Fibroblast of pulmonary artery (primary cell): ENCODE measurements at places on chromosomes 16 and 17.

DNA sequence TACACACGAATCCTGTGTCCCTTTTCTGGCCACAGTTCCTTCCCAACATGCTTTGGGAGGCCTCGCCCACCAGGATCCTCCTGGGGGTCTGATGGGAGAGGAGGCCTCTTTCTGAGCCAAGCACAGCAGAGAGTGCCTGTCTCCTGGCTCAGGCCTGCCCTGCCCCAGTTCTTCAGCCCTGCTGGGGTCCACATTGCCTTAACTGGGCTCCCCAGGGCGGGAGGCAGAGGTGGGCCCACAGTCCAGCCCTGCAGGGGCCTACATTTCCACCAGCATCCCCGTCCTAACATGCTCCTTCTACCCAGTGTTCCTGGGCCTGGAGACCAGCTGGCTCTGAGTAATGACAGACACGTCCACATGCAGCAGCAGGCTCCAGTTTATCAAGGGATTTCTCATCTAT, 29.6 kb downstream of the WNT9B start:
- no peak for DNase-seq

DNA sequence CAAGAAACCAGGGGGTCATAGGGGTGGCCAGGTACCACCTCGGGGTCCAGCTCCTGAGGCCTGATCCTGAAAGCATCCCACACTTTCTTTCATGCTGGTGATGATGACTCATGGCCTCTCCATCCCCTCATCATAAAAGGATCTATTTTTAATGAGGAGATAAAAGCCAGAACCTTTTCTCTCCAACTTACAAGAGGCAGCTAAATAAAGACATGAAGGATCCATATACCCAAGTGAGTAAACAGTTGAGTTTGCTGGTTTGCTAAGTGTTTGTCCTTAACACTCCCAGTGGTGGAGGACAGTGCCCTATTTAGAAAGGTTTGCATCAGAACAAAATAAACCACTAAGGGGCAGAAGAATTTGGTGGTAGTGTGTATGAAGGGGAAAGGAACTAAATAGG, 383.8 kb downstream of the GRIN2A start:
- no peak for DNase-seq

DNA sequence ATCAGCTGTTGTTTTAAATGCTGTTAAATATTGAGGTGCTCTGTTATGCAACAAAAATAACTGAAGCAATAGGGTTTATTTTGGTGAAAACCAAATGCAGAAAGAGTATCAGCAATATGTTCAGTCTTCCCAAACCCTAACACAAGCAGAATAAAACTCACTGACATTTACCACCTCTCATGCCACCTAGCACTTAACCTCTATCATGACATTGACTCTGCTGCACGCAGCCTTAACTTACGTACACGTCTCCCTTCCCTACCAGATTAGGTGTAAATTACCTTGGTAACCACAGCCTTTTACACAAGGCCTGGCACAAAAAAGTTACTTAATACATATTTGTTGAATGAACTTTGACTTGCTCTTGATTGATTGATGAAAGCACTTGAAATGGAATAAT, 9.9 kb upstream of the AKAP1 start:
- DNase-seq, result no peak

- DNase-seq, result peak; percentile 40
Observed at GRCh38 chr17:57895382-57896060, 45.7 kb upstream of the MRPS23 start.

- no peak for DNase-seq
Observed at GRCh38 chr17:5931616-5932015, 138.6 kb upstream of the WSCD1 start.

DNA sequence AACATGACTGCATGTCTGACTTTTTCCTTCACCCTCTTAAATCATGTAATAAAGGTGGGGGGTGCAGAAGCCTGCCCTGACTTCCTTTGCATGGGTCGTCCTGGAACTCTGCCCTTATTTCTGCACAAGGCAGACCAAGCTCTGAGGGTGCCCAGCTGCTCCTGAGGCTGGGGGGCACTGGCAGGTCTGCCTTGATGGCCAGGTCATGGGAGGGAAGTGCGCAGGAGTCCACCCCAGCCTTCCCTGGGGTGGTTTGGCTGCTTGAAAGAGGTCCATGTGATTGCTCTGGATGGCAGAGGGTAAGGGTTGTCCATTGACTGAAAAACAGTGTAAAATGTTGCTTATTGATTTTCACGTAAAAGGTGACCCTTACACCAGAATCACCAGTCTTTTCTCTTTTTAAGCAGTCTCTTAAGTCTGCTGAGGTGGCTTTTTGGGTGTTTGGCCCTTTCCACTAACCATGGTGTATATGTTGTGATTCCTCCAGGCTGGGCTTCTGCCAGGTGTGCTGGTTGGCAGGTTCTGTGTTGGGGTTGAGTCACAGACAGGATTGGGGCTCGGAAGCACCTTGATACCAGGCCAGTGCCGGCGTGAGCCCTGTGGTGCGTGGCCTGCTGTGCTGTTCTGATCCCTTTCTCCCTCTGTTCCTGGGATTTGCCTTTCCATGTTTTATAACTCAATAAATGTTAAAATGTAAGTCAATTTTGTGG, 19.4 kb downstream of the DHX38 start:
- DNase-seq, result no peak

DNA sequence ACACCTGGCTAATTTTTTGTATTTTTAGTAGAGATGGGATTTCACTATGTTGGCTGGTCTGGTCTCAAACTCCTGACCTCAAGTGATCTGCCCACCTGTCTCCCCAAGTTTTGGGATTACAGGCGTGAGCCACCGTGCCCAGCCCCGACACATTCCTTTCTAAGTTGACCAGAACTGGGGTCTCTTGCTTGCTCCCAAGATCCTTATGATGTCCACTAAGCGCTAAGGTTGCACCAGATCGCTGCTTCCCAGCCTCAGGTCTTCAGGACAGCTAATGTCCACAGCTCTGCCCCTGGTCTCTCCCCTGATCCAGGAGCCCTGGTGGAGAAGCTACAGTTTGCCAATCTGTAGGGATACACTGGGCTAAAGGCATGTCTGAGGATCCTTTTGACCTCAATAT, 29.5 kb downstream of the NSMCE1 start:
- DNase-seq, result no peak

GRCh38 chr16:29141586-29142324, 156.9 kb downstream of the LAT start:
- no peak for DNase-seq

DNA sequence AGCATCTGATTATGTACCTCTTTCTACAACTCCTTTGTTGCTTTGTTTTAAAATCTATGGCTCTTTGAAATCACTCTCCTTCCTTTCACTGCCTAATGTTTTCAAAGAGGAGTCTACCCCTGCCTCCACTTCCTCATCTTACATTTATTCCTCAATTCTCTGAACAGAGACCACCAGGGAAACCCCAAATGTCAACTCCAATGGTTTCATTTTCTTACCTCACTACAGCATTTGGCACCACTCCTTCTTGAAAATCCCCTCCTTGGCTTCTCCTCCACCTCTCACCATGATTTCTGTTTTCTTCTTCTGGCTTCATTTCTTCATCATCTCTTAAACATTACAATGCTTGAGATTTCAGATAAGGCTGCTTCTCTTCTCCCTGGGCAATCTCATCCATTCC, 2.4 kb upstream of the PIK3R5 start:
- no peak for DNase-seq

GRCh38 chr17:77841742-77842527, 116.6 kb upstream of the TNRC6C start:
- no peak for DNase-seq

DNA sequence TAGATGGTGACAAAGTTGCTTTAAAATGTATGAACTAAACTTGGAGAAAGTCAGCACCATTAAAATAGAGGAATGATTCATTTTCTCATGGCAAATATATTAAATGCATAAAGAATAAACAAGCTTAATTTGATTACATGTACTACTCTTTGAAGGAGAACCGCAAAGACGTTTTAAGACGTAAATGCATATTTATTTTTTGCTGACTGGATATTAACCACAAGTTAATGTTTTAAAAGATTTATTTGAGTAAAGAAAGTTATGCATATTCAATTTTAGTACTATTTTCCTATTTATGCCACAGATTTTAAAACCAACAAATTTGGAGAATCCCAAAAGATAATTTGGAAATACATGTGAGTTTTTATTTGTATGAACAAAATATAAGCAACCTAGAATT, 1121.9 kb downstream of the CDH8 start:
- no peak for DNase-seq

GRCh38 chr16:4586291-4586690, 28.4 kb downstream of the UBALD1 start:
- DNase-seq, result no peak

- DNase-seq, result no peak
Observed at GRCh38 chr16:83345846-83346640, 461.7 kb upstream of the HSBP1 start.

GRCh38 chr17:79164913-79165695, 90.5 kb downstream of the ENGASE start:
- DNase-seq, result no peak

- DNase-seq, result no peak
Observed at GRCh38 chr16:71287911-71288310, 1.3 kb downstream of the CMTR2 start.

GRCh38 chr16:49158029-49158642, 123.5 kb downstream of the CBLN1 start:
- DNase-seq, result peak; percentile 22

GRCh38 chr16:4984174-4984990, 26.3 kb downstream of the SEC14L5 start:
- DNase-seq, result no peak

DNA sequence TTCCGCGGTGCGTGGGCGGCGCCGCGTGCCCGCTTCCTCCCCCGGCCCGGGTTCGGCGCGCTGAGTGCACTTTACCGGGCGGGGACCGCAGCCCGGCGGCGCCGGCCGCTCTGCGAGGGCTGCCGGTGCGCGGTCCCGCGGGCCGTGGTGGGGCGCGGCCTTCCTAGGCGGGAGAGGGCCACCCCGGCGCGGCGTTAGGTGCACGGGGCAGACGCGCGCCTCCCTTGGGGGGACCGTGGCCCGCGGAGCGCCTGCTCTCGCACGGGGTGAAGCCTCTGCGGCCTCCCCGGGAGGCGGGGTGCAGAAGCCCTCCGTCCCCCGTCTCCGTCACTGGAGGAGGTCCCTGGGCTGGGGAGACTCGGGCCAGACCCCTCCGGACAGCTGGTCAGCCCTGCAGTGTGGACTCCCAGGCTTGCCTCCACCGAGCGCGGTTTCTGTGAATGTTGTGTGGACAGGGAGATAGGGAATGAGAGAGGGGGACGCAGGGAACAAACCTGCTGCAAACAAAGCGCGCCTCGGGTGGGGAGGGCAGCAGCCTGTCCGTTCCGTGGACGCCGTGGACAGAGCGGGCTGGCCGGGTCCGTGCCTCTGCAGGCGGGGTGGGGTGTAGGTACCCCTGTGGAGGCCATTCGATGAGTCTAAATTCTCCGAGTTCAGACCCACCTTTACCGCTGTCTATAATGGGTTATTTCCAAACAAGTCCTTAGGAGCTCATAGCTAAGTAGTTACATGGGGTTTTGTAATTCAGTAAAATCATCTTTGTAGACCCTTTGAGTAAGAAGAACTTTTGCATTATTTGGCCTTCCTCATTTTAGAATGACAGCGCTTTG, 721 bp downstream of the TBCD start:
- no peak for DNase-seq

GRCh38 chr16:8544406-8544805, 45.9 kb downstream of the TMEM114 start:
- no peak for DNase-seq

GRCh38 chr17:82272495-82273326, 789 bp downstream of the CSNK1D start:
- no peak for DNase-seq

DNA sequence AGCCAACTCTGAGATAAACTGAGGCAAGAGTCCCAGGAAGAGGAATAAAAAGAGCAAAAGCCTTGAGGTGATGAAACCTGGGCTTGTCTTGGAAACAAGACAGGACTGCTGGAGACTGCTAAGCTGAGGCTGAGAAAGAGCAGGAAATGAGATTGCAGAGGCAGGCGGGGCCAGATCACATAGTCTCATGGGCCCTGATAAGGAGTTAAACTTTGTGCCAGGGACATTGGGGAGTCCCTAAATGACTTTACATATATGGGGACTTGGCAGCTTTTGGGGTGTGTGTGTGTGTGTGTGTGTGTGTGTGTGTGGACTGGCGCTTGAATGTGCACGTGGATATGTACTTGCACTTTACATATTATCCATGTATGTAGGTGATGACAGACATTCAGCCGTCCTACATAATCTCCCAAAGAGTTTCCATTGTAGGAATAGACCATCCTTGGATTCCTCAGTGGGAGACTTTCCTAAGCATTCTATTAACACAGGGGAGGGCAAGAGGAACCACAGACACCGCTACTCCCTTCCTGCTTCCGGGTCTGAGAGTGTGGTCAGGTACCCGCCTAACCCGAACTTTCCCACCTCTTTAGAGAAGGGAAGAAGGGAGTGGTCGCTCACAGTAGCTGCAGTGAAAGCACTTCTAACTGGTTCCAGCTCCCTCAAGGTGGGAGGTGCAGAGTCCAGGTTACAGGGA, 123.1 kb downstream of the LYRM1 start:
- peak; percentile 39 for DNase-seq

DNA sequence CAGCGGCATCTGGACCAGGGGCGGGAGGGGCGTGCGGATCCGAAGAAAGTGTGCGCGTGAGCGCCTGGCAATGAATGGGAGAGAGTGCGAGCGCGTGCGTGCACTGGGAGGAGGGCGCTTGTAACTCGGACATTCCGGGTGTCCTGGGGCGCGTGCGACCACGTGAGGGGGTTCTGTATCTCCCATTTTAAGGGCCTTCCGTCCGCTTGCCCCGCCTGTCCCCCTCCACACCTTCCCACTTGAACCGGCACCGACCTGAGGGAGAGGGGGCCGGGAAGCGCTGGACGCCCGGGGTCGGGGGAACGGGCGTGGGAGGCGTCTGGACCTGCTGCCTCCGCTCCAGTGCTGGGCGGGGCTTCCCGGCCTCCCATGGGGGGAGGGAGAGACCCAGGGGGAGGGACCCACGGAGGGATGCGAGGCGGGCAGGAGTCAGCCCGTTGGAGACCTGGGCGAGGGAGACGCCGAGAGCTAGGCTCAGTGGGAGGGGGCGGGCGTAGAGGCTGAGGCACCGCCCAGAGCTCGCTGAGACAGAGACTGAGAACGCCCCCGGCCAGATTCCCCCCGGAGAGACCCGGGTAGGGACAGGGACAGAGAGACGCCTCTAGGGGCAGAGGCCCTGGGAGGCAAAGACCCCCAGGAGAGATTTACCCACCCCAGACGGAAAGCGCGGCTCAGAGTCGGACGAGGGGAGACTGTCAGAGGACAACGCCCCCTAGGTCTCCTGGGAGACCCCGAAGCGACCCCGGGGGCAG, at the start of gene KREMEN2:
TSS of gene KREMEN2 (plus strand) at position 553 of the 752 bp plus-strand sequence. CDS start 246 bp downstream, outside the sequence.
- no peak for DNase-seq

GRCh38 chr16:48997081-48997615, 284.5 kb downstream of the CBLN1 start:
- no peak for DNase-seq

- DNase-seq, result no peak
Observed at GRCh38 chr17:79006794-79007503, 2.6 kb downstream of the CANT1 start.

DNA sequence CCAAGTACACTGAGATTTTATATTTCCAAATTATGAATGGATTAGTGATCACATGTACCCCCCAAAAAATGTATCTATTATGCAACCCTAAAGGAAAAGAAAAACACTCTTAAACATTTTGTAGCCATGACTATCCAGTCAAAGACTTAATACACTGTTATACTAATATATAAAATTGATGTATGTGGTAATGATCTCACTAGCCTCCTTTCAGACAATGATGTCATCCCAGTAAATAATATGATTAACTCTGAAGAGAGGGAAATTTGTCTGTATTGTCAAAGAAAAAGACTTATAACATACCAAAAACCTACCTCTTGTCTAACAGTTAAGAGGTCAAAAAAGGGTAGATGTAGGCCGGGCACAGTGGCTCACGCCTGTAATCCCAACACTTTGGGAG, 80.7 kb downstream of the USP32 start:
- DNase-seq, result no peak

- peak; percentile 81 for DNase-seq
Observed at GRCh38 chr17:40323391-40324381, 14.7 kb downstream of the RARA start.
